ENCODE measurements at places on chromosomes 2 and 18.

DNA sequence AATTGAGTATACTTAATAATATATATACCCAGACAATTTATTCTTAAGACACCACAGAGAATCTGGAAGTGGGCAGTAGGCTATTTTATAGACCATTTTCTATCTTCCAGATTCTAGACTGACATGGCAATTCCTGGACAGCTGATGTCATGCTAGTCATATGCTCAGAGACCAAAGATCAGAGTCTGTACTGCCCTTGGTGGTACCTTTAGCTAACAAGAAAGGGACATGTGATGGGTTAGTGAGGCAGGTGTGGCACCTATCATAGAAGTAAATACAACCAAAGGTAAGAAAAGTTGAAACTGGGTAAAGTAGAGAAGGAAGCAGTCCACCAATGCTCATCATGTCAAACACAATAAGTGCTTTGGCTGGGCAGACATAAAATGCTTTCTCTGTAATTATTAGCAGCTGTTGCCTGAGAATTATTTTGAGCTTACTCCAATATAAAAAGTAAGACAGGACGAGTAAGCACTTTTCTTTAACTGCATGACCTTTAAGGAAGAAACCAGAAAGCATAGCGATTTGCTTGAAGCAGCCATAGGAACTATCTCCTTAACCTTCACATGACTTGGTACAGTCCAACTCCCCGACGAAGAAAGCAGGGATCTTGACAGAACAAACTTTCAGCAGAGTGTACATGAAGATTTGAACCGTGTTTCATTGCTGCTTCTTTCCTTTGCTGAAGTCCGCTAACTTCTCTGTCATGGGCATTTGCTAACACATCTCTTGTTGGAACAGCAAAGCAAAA is 47.1 kb downstream of the SLC40A1 start:
- no peak for DNase-seq

GRCh38 chr2:238924796-238925195 is 76.9 kb downstream of the TWIST2 start:
- DNase-seq = no peak

DNA sequence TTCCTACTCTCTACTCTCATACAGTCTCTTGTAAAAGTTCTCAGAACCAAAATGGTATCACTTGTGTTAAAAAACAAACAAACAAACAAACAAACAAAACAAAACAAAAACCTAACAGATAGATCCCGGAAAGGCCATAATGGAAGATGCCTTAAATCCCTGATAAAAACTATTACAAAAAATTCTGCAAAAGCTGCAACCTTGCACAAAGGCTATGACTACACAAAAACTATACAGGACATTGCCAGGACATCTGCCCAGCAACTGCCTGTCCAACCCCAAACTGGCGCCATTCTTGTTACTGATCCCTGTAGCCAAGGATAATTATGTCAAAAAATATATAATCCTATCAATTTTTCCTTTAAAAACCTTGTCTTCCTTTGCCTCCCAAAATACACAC is 36.3 kb upstream of the LONRF2 start:
- no peak for DNase-seq

GRCh38 chr2:202717598-202718310 is 83.0 kb downstream of the FAM117B start:
- no peak for DNase-seq

GRCh38 chr2:16609786-16610185 is 55.8 kb downstream of the CYRIA start:
- DNase-seq = no peak

GRCh38 chr18:79372461-79372860 is 23.3 kb upstream of the NFATC1 start:
- DNase-seq = no peak

GRCh38 chr18:22838221-22838620 is 94.9 kb upstream of the RBBP8 start:
- DNase-seq = no peak

DNA sequence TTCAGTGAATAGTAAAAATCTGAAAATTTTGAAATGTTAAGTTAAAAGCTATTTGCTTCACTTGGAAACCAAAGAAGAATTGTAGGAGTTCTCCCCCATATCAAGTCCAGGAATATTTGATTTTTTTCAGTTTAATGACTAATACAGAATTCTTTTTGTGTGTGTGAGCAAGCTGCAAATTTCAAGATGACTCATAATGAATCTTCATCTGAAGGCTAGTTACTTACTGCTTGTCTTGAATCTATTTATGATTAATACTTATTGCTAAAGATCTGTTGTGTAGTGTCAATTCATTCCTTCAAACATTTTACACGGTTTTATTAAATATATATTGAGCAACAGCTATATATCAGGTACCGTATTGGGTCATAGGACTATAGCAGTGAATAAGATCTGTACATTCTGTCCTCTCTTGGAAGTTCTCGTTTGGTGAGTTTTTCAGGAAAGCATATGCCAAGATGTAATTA is 47.8 kb upstream of the CAVIN2 start:
- no peak for DNase-seq

DNA sequence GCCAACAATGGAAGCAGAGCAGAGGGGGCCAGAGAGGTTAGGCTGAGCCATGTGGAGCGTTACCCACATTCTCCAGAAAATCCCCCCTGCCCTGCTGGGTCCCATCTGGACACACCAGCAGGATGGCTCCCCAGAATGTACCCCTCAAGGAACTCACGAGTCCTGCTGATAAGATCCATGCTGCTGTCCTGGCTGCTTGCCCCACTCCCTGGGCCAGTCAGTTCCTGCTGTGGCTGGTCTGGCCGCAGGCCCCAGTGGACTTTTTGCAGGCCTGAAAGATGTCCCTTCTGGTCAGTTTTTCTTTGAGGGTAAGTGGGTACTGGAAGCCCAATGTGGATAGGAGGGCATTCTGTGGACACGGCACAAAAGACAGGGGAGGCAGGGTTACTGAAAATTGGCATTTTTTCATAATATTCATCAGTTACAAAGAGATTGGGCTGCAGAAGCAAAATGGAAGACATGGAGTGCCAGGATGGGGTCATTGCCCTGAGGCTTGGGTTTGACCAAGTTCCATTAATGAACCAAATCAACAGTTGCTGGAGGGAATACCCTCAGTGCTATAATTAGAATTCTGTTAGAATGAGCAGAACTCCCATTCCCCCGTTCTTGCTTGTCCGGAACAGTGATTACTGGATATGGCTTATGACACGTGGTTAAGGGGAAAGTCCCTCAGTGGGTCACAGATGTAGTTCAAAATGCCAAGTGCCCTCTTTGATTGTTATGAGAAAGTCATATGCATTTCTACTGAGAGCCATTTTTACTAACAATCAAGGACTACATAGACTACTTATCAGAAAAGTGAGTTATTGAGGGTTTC is 38.7 kb downstream of the SLC4A5 start:
- DNase-seq = no peak

DNA sequence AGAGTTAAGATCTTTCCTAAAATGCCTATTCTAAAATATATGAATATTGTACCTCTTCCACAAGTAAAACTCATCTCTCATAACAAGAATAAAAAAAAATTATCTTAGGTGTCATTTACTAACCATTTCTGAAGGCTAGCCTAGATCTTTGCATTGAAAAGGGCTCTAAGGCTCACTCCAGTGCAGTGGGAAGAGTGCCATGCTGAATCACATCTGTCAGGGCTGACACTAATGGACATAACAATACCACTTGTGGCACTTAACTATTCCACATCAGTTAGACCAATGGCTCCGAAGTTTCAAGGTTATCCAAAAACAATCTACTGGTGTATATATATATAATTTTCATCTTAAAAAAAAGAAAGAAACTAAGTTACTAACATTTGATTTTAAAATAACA is 130.2 kb downstream of the EXOC6B start:
- DNase-seq = no peak

- no peak for DNase-seq
These were observed 161.1 kb downstream of the ARL4C start for GRCh38 chr2:234335661-234336228.

DNA sequence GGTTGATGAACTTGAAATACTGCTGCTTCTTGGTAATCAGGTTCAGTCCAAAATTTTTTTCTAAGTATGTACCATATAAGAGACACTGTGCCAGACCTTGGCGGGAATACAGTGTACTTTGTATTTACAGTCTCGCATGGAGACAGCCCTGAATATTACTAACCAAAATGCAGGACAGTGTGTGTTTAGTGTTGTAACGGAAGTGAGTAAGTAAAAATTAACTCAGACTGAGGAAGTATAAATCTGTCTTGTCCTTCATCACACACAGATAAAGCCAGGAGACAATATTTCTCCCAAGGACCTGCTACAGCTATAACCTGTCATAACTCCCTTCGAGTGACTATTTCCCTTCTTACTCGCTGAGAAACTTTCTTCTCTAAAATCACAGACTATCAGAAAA is 76.9 kb downstream of the ACTR3 start:
- no peak for DNase-seq

DNA sequence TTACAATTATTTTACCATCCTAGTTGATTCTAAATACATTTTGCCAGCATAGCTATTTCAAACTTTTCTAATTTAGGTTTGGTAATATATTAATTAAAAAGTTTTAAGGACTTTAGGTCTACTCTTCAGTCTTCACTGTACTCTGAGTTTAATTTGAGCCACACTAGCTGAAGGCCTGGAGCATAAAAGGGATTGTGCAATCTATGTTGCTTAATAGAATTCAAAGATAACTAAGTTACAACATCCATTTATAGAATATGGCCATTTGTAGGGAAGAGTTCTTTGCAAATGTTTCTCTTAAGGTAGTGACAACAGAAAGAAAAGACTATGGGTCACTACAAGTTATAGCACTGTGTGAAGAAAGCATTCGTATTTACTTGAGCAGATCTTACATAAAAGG is 702.2 kb upstream of the NRXN1 start:
- no peak for DNase-seq

DNA sequence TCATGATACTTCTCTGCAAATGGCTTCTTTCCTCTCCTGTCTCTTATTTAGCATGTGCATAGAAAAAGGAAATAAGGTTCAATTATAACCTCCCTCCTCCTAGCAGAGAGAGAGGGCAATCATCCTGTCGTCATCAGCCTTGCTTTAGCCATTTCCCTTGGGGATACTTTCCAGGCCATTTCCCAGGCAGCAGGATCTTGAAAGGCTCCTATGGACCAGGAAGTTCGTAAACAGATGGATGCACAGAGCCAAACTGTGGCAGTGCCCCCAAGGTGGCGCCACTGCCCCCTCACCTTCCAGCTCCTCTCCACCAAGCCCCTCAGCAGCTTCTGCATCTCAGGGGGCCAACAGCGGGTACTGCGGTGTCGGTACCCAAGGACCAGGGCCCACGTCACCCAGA is 157.4 kb downstream of the DTNA start:
- no peak for DNase-seq

DNA sequence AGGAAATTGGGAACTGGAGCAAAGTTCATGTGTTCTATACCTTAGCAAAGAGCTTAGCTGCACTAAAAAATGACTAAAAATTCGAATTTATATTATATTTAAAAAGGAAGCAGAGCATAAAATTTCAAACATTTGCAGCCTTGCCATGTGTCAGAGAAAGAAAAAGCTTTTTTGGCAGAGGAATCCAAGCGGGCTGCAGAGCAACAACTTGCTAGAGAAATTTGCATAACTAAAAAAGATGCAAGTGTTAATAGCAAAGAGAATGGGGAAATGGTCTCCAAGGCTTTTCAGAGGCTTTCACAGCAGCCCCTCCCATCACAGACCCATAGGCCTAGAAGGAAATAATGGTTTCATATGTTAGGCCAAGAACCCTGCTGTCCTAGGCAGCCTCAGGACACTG is 1315.9 kb downstream of the DSC3 start:
- DNase-seq = no peak

- no peak for DNase-seq
These were observed 205.1 kb downstream of the TNS1 start for GRCh38 chr2:217797661-217798069.

DNA sequence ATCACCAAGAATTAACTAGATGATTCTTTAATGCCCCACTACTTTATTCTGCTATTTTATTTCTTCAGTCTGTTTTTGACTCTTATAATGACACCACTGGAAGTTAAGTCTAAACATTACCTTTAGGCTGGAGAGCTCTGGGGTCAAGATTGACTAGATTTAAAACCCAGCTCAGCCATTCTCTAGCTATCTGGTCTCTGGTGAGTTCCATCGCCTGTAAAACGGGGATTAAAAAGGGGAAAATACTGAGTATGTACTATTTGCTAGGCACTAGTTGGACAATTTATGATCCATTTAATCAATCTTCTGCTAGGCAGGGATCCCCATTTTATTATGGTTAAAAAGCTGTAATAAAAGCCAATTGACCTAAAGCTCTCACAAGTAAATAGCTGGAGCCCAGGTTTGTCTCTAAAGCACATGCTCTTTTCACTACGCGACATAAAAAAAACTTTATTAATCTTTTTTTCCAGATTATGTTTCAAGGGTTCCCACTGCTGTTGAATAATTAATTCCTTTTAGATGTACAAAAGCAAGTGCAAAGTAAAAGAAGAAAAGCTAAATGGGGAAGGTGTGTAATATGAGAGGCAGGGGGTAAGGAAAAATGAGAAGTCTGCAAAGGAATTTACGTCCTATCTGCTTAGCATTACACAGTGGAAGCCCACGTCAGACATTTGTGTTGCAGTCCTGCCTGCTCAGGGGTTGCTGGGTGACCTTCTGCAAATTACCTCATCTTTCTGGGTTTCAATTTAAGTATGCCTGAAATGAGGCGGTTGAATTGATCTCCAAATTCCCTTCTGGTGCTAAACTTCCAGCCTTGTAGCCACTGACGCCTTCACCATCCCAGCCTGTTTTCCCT is 918 bp upstream of the NABP1 start:
- DNase-seq = peak; percentile 58

DNA sequence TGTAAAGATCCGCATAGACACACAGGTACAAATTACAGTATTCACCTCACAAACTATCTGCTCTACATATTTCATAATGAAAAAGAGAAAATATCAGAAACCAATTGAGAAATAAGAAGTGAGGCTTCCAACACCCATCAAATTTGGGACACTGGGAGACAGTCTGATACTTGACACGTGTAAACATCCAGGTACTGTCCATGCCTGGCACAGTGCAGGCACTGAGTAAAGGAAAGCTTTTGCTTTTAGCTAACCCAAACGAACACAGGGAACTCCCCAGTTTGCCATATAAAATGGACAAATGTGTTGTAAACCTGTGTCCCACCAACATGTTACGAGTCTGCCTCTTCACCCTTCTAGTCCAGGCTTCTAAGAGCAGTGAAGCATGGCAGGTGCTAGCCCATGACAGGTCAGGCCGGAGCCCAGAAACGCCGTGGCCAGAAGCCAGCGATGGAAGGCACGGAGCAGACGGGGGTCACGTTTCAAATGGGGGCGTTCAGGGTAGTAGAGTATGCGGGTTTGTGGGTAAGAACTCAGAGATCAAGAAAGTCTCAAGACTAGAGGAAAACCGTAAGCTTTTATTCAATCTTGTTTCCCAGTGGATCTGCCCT is 27.0 kb downstream of the CDH2 start:
- DNase-seq = no peak

- DNase-seq = no peak
These were observed 63.5 kb downstream of the PLA2R1 start for GRCh38 chr2:159998961-159999360.

- DNase-seq = no peak
These were observed 159.9 kb downstream of the CTIF start for GRCh38 chr18:48698707-48699106.

DNA sequence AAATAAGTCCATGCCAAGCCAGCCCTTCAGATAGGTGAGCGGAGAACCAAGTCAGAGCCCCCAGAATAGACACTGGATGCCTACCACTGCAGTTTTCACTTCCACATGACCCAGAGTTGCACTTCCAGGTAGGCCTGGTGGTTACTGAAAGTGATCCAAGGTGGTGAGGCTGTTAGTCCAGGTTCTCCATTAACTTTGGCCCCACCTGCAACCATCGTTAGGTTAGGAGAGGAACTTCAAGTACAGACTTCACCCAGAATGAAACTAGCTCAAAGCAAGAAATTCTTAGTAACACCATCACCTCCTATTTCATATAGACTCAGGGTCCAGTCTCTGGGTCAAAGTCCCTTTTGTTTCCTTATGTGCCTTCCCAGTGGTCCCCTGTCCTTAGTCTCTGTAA is 293.1 kb upstream of the ID2 start:
- no peak for DNase-seq

Measured in activated T-helper 1 cell treated with anti-CD3 and anti-CD28 coated beads, Interleukin-12 subunit alpha, Interleukin-12 subunit beta, Interleukin-2, Interleukin-4 antibody, amounts not matched to agents 30 ng/mL and 10 ng/mL and 1 ng/mL, durations not matched to agents 14 hours and 24 hours and 36 hours (primary cell).